Activated CD4-positive, alpha-beta T cell treated with anti-CD3 and anti-CD28 coated beads, Interleukin-2, amount 50 U/mL, for 4 hours (primary cell): ENCODE measurements at places on chromosomes 5 and 9.

DNA sequence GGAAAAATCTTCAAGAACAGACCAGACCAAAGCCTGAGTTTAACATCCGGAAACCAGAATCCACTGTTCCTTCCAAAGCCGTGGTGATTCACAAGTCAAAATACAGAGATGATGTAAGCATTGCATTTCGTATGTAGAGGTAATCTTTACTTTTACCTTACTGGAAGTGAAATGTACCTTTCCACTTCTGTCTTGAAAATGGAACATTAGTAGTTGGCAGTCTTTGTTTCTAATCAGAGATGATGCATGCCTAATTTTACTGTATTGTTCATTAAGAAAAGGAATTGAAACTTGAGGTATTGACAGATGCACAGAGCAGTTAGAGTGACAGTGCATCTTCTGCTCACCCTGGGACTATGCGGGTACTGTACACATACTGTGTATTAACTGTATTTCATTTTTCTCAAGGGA is 34.6 kb downstream of the HABP4 start:
- DNase-seq: no peak

GRCh38 chr5:173922527-173922926 is 34.4 kb downstream of the CPEB4 start:
- no peak for DNase-seq

DNA sequence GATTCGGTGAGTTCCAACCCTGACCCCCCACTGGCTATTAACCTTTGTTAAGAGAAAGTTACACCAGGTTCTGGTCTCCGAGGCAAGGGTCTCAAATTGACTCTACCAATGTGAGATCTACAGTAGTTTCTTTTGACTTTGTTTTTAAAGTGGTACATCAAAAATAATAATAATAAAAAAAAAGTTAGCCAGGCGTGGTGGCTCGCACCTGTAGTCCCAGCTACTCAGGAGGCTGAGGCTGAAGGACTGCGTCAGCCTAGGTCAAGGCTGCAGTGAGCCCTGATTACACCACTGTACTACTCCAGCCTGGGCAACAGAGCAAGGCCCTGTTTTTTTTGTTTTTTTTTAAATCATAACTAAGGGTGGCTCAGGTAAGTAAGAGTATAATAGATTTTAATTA is 1.0 kb upstream of the KLF9 start:
- DNase-seq: no peak

DNA sequence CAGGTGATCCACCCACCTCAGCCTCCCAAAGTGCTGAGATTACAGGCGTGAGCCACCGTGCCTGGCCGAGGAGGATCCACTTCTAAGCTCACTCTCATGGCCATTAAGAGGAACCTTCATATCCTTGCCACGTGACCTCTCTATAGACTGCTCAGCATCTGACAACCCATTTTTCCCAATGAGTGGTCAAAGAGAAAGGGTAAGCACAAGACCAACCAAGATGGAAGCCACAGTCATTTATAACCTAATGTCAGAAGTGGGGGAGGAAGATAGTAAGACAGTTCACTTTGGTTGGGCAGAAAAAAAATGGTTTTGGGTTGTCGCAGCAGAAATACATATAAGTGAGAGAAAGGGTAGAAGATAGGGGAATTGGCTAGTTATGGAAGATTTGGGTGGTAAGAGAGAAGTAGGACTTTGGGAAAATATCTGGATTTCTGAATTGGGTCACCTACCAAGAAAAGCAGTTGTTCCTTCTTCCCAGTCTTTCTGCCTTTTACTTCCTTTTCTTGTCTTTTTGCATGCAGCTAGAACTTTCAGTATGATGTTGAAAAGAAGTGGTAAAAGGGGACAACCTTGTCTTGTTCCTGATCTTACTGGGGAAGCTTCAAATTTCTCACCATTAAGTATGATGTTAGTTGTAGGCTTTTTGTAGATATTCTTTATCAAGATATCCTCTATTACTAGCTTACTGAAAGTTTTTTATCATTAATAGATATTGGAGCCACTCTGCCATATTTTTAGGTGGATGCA is 15.6 kb downstream of the SNX2 start:
- DNase-seq: no peak

GRCh38 chr5:151125421-151125820 is 32.2 kb downstream of the ANXA6 start:
- no peak for DNase-seq

- DNase-seq: no peak
These were observed 9.2 kb upstream of the TAF1L start for GRCh38 chr9:32644698-32645097.

DNA sequence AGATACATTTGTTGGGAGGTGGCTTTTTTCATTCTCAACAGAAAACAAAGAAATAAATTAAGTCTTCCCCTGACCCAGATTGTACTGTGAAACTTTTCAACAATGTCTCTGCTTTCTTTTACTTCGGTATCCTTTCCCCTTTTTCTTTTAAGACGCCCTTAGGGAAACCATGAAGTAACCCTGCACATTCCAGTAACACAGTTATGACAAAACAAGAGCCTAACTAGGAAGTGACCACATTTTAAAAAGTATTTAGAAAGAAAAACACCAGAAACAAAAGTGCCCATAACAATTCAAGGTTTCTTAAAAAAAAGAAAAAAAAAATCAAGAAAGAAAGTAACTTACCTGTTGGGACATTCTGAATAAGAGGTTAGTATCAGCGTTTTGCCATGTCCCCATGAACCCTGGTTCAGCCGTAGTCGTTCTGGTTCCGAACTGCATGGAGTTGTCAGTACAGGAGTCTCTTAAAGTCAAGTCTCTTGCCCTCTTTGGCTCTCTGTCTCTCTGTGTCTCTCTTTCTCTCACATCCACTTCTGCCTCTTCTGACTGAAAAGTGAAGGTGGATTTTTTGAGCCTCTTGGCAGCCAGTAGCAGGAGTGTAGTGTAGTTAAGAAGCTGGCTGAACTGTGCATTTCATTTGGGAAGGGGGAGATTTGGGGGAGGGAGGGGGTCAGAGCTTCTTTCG is 142.9 kb downstream of the BNC2 start:
- no peak for DNase-seq

DNA sequence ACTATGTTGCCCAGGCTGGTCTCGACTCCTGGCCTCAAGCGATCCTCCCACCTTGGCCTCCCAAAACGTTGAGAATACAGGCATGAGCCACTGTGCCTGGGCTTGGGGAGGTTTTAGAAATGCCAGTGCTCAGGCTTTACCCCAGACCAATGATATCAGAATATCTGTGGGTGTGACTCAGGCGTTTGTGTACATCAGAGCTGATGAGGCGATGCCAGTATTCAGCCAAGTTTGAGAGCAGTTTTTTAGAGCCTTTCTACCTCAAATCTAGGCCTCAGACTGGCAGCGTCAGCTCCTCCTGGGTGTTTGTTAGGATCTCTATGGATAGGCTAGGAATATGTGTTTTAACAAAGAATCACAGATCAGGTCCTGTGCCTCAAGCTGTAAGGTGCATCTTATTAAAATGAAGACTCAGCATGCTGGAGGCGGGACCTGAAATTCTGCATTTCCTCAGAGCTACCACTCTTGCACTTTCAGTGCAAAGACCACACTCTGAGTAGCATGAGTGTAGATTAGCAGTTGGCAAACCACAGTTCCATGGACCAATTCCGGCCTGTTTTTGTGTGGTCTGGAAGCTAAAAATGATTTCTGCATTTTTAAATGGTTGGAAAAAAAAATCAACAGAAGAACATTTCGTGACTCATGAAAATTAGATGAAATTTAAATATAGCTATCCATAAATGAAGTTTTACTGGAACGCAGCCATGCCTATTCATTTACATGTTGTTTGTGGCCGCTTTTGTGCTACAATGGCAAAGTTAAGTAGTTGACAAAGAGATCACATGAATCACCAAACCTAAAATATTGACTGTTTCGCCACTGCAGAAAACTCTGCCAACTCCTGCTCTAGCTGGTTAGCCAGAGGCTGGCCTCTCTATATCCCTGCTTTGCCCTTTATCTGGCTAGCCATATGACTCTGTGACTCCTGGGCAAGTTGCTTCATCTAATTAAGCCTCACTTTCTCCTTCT is 92.2 kb downstream of the KLF4 start:
- DNase-seq: no peak

- DNase-seq: no peak
These were observed 30.6 kb upstream of the IL33 start for GRCh38 chr9:6184749-6185645.

DNA sequence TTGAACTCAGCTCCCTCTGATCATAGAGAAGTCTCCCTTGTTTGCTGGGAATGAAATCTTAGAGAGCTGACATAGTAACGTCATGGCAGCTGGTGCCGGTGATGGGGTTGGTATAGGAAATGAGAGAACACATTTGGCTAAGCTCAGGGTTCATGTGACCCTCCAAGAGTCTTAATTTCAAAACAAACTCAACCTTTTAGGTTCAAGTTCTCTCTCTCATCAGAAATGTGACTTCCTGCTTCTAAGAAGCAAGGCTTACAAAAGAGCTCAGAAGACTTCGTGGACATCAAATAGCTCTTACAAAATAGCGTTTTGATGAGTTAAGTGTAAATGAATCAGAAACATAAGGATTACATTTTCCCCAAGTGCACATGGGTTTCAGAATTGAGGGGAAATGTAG is 97.3 kb downstream of the PAPPA start:
- DNase-seq: no peak

GRCh38 chr9:133471551-133472276 is 7.2 kb downstream of the SLC2A6 start:
- DNase-seq: no peak

GRCh38 chr5:610011-610743 is 2.0 kb upstream of the CEP72 start:
- no peak for DNase-seq

DNA sequence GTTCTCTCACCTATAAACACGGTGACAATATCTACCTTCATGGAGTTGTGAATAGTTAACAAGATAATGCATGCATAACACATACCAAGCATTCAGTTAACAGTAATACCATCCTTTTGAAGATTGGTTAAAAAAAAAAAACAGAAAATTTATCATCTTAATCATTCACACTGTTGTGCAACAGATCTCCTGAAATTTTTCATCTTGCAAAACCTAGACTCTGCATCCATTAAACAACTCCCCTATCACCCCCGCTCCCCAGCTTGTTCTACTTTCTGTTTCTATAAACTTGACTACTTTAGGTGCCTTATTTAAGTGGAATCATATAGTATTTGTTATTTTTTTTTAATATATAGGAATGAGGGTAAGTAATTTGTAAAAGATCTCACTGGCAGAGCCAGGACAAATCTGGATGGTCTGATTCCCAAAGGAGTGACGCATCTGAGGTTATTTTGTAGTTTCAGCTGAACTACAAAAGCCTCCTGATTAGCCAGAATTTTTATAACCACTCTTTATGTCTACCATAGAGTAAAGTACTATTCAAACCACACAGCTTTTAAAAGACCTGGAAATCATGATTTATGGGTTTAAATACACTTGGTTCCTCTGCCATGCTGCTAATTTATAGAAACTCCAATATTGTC is 93.0 kb downstream of the FANCC start:
- no peak for DNase-seq

GRCh38 chr5:67963789-67964519 is 251.6 kb upstream of the PIK3R1 start:
- DNase-seq: no peak

DNA sequence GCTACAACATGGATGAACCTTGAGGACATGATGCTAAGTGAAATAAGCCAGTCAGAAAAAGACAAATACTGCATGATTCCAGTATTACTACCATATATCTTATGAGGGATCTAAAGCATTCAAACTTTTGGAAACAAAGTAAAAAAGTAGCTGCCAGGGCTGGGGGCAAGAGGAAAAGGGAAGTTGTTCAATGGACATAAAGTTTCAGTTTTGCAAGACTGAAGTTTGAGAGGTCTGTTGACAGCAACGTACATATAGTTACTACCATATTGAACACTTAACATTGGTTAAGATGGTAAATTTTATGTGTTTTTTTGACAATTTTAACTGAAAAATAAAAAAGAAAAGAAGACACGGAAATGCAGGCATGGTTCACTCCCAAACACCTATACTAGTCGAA is 77.6 kb downstream of the MAPKAP1 start:
- DNase-seq: no peak

DNA sequence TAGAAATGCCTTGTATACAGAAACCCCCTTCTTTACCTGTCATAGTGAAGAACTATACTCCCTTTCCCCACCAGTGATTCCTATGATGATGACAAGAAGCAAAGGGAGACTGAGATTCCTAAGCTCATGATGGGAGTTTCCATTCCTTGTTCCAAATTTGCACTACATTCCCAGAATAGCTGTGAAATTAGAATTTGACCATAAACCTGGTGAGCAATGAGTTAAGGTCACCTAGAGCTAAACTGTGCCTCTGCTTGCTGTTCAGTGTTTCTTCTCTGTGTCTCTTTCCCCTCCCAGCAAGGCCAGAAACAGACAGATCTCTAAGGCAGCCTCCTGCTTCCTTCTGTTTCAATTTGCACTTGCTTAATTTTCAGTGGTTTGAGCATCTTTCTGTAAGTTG is 332.1 kb downstream of the PIK3R1 start:
- DNase-seq: no peak

DNA sequence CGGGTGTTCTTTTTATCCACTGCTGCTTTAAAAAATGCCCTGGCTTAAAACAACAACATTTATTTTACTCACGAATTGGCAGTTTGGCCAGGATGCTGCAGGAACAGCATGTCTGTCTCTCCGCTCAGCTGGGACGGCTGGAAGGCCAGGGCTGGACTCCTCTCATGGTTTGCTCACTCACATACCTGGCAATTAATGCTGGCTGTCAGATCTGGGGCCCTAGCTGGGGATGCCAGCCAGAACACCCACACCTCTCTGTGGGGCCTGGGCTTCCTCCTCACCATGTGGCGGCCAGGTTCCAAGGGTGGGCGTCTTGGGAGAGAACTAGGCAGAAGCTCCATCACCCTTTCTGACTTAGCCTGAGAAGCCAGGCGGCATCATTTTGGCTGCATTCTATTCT is 189.1 kb upstream of the IL12B start:
- no peak for DNase-seq

DNA sequence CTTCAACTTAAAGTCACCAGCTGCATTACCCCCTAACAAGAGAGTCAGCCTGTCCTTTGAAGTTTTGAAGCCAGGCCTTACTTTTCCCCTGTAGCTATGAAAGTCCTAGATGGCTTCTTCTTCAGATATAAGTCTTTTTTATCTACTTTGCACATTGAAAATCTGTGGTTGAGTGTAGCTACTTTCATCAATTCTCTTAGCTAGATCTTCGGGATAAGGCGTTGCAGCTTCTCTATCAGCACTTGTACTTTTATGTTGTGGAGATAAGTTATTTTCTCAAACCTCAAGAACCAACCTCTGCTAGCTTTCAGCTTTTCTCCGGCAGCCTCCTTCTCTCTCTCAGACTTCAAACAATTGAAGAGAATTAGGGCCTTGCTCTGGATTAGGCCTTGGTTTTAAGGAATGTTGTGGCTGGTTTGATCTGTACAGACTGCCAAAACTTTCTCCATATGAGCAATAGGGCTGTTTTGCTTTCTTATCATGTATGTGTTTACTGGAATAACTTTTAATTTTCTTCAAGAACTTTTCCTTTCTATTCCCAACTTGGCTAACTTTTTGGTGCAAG is 21.6 kb downstream of the CATSPER3 start:
- no peak for DNase-seq

DNA sequence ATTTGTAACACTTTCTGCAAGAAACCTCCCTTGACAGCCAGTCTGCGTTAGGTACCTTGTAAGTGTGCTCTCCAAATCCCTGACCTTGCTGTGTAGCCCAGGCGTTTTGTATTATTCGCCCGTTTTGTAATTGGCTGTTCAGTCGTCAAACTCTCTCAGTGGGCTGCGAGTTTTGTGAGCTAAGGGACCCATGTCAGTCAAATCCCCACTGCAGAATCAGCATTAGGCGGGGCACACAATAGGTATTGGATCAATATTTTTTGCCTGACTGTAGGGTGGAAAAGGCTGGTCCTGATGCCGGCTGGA is 665 bp downstream of the DNAJC18 start:
- DNase-seq: no peak

GRCh38 chr5:172414531-172415361 is 39.6 kb downstream of the SH3PXD2B start:
- no peak for DNase-seq
